AG20443 (cell line): ENCODE measurements at places on chromosomes 2 and 18.

DNA sequence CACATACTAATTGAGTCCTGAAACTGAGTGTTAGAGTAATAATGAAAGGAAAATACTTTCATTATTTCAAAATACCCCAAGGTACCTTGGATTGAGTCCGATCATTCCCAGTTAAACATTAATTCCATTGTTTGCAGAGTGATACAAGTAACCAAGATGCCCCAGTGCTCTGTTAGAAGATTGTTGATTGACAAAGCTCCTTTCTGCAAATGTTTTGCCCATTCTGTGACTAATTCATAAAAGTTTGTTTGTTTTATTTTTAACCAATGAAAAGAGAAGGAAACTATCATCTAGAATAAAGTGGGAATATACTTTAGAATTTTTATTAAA is 124.0 kb downstream of the GULP1 start:
- DNase-seq: no peak

GRCh38 chr2:64655018-64655664 is 1.4 kb upstream of the SERTAD2 start:
- DNase-seq: peak; percentile 40

GRCh38 chr2:98149333-98149697 is 62.3 kb downstream of the VWA3B start:
- DNase-seq: peak; percentile 50

GRCh38 chr18:58004317-58004716 is 39.7 kb upstream of the NEDD4L start:
- DNase-seq: peak; percentile 44

- DNase-seq: peak; percentile 29
These were observed 20.5 kb downstream of the APLF start for GRCh38 chr2:68487773-68488355.

- peak; percentile 54 for DNase-seq
These were observed 29.6 kb downstream of the CELF4 start for GRCh38 chr18:37535968-37536367.

DNA sequence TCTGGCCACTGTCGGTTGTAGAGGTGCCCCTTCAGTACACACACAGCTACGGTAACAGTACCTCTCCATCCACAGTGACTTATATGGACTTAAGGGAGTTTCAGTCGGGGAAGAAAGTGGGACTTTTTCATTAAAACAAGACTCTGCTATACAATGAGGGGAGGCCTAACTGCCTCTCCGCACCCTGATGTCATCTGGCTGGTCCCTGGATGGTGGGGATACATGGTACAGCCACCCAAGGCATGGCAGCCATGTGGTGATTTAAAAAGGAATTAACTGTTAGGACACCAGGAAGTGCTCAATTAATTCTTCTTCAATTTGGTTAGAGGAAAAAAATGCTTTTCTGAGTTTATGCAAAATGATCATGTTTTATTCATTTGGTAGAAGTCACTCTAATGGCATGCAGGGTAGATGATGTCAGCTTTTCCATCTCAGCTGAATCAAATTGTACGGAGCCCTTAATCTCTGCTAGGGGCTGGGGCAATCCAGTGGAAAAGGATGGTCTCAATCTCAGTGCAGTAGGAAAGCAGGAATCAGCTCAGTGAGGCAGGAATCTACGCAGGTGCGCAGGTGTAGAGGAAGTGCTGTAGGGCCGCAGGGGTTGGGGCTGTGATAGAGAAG is 243.9 kb downstream of the PRKCE start:
- DNase-seq: peak; percentile 82

DNA sequence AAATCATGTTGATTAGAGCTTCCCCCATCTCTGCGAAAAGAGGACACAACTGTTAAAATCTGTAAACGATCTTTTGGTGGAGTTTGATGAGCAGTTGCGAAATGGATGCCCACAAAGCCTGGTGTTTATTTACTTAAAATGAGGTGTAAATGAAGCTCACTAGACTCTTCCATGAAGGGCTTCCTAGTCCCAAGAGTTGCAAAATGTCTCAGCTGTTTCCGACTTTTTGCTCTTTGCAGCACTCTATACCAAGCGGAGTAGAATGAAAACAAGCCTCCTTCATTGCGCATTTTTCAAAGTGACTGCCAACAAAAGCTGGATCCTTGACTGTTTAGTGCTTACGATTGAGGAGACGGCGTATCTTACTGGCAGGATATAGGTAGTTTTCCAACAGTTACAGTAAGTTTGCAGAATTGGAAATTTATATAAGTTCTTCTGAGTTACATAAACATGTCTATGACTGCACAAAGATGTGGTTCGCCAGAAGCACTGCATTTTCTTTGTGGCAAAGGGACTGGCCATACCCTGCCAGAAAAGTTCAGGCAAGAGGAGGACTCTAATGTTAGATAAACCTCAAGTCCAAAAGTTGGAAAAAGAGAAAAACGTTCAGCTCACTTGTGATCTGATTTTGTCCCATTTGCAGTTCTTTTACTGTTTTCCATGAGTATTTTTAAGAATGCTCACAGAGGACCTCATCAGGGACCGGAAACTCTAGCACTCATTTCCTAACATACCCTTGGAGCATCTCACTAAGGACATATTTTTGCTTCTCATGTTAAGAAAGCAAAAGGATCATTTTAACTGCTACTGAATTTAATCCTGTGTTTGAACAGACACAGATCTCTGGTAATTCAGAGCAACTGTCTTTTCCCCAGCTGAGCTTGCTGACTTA is 42.7 kb downstream of the COLEC12 start:
- DNase-seq: no peak

DNA sequence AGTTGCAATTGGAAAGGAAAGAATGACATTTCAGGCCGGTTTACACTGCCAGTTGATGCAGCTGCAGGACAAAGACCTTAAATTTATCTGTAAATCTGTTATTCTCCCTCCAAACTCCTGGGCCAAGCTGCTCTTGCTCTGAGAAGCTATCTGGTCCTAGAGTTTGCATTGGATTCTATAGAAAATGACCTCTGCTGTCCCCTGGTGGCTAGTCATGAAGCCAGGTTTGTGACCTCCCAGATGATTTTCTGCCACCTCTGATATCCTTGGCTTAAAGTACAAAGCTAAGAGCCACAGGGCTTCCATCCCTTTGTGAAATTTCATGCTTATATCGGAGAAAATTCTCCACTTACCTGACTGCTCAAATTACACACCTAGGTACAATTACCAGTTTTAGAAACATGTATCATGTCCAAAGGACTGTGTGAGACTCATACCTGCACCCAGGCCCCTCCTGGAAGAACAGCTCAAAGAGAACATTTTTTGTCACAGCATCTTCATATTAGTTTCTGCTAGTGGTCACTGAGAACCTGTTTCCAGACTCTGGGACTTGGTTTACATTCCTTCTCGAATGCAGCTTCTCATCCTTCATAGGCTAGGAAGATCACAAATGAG is 28.9 kb upstream of the IER3IP1 start:
- peak; percentile 60 for DNase-seq

DNA sequence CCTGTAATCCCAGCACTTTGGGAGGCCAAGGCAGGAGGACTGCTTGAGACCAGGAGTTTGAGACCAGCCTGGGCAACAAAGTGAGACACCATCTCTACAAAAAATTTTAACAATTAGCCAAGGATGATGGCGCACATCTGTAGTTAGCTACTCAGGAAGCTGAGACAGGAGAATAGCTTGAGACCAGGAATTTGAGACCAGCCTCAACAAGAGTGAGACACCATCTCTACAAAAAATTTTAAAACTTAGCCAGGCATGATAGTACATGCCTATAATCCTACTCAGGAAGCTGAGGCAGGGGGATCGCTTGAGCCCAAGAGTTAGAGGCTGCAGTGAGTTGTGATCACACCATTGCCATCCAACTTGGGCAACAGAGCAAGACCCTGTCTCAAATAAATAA is 7.0 kb downstream of the MEMO1 start:
- DNase-seq: no peak

DNA sequence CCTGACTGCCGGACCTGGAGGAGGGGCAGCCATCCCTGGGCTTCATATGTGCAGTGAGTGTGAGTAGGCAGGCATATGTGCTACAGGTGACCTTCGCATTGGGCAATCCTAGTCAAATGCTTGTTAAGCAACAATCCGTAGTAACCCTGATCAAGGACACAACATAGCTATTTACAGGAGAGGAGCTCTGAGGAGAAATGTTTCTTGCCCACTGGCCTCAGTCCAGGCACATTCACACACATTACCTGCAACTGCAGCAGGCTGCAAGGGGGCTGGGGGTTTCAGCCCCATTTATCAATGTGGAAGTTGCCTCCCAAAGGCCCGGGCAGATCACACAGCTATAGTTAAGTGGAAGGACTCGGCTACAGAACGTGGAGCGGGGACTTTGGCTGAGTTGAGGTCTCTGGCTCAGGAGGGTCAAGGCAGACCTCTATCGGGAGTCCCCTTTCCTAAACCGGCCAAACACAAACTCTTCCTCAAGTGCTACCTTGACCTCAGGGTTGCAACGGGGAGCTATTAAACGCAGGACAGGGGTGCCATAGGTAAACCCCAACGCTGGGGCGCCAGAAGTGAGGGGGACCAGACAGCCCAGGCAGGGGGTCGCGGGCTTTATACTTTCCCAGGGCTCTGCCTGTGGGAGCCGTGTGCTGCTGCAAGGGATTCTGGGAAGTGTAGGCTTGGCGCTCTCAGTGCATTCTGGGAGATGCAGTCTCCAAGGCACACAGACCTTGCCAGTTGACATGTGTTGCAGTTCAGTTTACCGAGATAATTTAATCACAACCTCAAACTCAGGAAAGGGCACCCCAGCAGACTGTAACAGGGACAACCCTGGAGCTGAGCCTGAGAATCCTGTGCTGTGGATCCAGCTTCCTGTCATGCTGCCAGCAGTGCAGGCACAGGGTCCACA is 9.4 kb downstream of the KHK start:
- DNase-seq: peak; percentile 85

- no peak for DNase-seq
These were observed 257.9 kb downstream of the NDUFA10 start for GRCh38 chr2:239767021-239767905.

- no peak for DNase-seq
These were observed 14.6 kb downstream of the SLC4A3 start for GRCh38 chr2:219642069-219642454.

DNA sequence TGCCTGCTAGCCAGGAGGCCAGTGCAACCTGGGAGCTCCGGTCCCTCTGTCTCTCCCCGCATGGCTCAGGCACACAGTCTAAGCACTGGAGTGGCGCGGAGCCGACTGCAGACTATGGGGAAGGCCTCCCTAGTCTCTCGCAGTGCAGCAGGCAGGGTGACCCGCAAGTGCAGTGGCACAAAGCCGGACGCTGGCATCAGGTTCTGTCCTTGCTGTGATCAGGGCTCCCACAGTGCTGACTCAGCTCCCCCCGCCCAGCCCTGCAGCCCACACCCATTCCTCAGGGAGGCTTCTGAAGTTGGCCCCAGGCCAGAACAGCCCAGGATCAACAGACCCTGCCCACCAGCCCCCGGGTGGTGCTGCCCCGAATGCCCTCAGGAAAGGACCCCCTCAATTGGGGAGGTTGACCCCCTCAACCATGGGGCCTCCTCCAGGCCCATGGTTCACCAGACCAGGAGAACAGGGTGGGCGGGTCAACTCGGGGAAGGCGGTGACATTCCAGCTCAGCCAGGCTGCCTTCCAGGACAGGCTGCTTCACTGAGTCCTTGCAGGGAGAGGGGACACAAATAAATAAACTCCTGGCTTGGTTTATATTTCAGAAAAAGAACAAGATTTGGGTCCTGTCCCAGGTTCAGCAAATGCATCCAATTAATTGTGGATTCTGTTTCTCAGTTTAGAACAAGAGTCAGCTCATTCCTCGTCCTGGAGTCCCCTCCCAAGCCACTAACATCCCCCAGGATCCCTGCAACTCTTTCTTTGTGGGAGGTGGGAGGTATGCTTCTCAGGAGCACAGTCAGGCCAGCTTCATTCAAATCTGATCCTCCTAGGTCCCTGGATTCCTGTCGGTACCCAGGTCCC is 12.2 kb downstream of the BIN1 start:
- DNase-seq: peak; percentile 80

DNA sequence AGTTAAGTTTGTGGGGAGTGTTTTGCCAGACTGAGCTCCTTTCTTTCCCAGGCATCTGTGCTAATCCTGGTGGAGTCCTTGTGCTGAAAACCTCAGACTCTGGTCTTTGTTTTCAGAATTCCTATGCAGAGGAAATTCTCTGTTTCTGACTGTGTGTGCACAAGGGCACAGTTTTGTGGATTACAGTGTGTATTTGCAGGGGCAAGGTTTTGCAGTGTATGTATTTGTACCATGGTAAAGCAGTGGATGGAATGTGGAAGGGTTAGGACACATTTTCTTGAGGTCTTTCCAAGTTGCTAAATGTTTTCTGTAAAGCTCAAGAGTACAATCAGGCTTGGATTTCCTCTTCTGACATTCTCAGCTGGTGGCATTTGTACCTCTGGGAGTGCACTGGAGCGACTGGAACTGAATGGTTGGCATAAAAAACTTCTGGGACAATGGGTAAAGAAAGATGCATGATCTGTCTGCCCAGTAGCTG is 139.5 kb upstream of the RND3 start:
- peak; percentile 17 for DNase-seq

- DNase-seq: no peak
These were observed 10.6 kb upstream of the TRABD2A start for GRCh38 chr2:84891355-84892010.

GRCh38 chr2:10016001-10016801 is 27.1 kb upstream of the KLF11 start:
- DNase-seq: no peak

- no peak for DNase-seq
These were observed 12.0 kb downstream of the OBSL1 start for GRCh38 chr2:219559156-219559915.

- DNase-seq: peak; percentile 53
These were observed 20.1 kb downstream of the ARID5A start for GRCh38 chr2:96556441-96557330.
